ENCODE measurements at places on chromosomes 2 and 18.

GRCh38 chr2:239106314-239106908 lies 258.5 kb downstream of the TWIST2 start:
- DNase-seq: peak; percentile 80

DNA sequence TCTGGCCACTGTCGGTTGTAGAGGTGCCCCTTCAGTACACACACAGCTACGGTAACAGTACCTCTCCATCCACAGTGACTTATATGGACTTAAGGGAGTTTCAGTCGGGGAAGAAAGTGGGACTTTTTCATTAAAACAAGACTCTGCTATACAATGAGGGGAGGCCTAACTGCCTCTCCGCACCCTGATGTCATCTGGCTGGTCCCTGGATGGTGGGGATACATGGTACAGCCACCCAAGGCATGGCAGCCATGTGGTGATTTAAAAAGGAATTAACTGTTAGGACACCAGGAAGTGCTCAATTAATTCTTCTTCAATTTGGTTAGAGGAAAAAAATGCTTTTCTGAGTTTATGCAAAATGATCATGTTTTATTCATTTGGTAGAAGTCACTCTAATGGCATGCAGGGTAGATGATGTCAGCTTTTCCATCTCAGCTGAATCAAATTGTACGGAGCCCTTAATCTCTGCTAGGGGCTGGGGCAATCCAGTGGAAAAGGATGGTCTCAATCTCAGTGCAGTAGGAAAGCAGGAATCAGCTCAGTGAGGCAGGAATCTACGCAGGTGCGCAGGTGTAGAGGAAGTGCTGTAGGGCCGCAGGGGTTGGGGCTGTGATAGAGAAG lies 243.9 kb downstream of the PRKCE start:
- peak; percentile 82 for DNase-seq

GRCh38 chr2:42809819-42810120 lies 17.4 kb upstream of the HAAO start:
- DNase-seq: peak; percentile 88

DNA sequence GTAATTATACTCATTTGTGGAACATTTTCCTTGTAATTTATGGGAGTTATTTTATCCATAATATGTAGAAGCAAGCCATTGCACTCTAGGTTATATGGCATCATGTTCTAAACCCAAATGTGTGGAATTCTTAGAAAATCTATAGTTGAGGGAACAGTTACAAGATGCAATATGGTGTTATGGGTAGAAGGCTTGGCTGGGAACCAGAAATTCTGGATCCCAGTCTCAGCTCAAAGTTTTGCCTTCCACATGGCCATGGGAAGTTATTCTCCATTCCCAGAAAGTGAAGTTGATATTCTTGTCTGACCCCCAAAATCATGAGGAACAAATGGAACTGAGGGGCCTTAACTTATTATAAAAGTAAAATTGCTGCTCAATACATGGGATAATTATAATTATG lies 38.0 kb downstream of the KIF5C start:
- no peak for DNase-seq

DNA sequence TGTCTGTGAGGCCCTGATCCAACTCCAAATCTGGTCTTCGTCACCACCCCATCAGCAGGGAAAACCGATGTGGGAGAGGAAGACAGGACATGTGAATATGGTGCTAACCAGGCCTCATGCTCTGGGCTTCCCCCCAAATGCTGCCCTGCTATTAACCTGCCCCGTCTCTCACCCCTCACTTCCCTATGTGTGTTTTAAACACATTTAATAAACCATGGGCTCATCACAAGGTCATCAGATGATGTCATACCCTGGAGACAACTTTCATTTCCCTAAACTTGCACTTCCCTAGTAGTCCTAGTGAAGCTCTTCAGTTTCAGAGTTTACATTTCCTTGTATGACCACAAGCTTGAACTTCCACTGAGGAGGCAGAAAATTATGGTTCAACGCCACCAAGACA lies 49.9 kb downstream of the CD8B2 start:
- DNase-seq: no peak

DNA sequence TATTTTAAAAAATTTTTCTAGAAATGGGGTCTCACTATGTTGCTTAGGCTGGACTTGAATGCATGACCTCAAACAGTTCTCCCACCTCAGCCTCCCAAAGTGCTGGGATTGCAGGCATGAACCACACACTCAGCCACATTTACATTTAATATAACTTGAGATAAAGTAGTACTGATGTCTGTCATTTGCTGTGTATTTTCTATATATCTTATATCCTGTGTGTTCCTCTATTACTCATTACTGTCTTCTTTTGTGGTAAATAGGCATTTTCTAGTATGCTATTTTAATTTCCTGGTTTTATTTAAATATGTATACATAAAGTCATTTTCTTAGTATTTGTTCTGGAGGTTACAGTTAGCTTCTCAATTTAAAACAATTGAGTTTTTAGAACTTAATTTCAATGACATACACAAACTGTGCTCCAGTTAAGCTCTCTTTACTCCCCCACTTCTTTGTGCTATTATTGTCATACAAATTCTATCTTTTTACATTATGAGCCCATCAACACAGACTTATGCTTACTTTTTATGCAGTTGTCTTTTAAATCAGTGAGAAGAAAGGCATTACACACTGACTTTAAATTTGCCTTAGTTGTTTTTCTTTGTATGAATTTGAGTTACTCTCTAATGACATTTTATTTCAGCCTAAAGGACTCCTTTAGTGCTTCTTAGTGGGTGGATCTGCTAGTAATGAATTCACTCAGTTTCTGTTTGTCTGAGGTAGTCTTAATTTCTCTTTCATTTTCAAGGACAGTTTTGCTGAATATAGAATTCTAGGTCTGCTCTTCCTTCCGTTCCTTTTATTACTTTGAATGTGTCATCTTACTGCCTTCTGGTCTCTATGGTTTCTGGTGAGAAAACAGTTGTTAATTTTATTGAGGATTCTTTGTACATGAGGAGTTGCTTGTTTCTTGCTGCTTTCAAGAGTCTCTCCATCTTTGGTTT lies 6.2 kb upstream of the INPP4A start:
- DNase-seq: peak; percentile 22

DNA sequence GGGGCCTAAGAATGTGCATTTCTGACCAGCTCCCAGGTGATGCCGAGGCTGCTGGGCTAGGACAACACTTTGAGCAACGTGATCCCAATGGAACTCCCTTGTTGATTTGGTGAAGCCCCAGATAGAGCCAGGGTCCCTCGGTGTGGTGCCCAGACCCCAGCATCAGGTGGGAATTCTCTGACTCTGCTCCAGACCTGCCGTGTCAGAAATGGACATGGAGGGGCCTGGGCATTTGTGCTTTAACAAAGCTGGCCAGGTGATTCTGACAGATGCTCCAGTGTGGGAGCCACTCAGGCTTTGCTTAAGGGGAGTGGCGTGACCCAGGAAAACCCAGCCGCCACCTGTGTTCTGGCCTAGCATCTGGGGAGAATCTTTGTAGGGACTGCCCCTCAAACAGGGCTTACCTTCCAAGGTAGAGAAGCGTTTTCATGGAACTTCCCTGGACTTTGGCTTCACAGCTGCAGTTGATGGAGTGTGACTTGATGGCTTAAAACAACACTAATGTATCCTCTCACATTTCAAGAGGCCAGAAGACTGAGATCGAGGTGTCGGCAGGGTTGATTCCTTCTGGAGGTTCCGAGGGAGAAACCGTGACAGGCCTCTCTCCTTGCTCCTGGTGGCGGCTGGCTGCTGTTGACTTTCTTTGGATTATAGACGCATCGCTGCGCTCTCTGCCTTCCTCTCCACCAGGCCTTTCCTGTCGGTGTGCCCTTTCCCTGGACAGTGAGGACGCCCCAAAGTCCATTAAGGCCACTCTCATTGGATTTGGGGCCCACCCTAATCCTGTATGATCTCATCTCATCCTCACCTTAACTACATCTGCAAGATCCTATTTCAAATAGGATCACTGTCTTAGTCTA lies 57.0 kb upstream of the HDAC4 start:
- no peak for DNase-seq

DNA sequence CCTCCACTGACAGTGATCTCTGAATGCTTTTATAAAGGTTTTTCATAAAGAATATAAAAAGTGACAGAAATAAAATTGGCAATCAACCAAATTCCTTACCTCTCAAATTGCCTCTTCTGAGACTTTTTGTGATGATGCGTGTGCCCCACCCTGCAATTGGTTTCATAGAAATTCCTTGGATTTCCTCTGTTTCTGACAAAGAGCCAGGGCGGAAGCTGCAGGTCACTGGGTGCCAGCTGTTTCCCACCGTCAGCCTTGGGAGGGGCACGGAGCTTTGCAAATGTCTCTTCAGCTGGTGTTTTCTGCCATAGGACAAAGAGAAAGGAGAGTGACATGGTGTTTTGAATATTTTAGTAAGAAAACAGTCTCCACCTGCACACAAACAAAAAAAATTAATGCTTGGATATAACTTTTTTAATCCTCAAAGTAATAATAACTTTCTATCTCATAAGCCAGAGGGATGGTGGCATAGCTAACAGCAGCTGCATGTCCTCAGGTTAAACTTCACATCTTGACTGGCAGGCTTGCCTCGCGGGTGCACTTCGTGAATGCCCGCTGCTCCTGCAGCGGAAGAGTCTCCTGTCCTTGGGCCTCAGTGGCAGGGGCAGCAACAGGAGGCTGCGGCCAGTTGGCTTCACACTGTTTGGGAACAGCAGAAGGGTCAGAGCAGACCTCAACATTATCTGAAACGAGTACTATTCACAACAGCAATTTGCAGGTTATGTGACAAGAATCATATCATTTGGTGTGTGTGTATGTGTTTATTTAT lies 24.7 kb downstream of the AGAP1 start:
- peak; percentile 24 for DNase-seq
